Iris pigment epithelial cell (primary cell): ENCODE measurements at places on chromosomes 3 and 15.

- peak; percentile 22 for DNase-seq
These were observed 24.8 kb downstream of the SLC28A2 start for GRCh38 chr15:45276831-45277230.

GRCh38 chr3:96027718-96028117, 786.7 kb upstream of the EPHA6 start:
- no peak for DNase-seq

GRCh38 chr15:74892313-74892712, 2.5 kb downstream of the MPI start:
- no peak for DNase-seq

DNA sequence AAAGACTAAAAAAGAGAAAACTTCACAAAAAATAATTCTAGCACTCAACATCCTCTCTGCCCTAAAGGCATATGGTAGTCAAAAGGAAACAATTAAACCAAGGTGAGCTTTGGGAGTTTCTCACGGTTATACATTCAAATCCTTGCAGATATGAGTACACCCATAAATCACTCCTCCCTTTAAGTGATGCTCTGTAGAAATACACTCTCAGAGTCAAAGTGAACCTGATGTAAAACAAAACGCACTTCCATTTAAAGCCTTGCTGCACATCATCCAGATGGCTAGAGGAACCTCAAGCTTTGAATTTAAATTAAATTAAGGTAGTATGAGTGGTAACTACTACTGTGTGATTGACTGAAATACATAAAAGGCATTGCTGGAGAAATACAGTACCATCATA, 36.0 kb upstream of the AADAC start:
- DNase-seq, result no peak

- no peak for DNase-seq
These were observed 1407.1 kb downstream of the SI start for GRCh38 chr3:163671201-163671600.

- no peak for DNase-seq
These were observed 619 bp upstream of the CMTM8 start for GRCh38 chr3:32237670-32238452.

- DNase-seq, result no peak
These were observed 18.3 kb downstream of the UBAP1L start for GRCh38 chr15:65096481-65097385.

GRCh38 chr15:67839499-67839928, 331 bp downstream of the RNU6-1 start:
- DNase-seq, result peak; percentile 43

DNA sequence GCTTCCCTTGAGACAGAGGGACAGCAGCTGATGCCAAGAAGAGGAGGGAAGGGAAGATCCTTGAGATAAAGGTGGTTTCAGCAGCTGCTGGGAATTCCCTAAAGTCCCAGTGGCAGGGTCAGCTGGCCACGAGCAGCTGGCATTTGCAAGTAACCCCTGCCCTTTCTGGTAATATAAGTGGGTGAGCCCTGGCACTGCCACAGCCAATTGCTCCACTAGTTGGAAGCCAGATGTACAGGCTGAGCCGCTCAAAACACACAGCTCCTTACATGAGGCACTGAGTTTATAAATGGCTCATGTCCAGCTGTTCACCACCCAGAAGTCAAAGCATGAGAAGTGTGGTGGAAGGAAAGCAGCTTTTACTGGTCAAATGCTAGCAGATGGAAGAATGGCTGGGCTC, 35.4 kb downstream of the PRR20G start:
- no peak for DNase-seq

- DNase-seq, result no peak
These were observed 191.4 kb upstream of the HES1 start for GRCh38 chr3:193944518-193944884.
